ENCODE measurements at places on chromosomes 6 and 20.

DNA sequence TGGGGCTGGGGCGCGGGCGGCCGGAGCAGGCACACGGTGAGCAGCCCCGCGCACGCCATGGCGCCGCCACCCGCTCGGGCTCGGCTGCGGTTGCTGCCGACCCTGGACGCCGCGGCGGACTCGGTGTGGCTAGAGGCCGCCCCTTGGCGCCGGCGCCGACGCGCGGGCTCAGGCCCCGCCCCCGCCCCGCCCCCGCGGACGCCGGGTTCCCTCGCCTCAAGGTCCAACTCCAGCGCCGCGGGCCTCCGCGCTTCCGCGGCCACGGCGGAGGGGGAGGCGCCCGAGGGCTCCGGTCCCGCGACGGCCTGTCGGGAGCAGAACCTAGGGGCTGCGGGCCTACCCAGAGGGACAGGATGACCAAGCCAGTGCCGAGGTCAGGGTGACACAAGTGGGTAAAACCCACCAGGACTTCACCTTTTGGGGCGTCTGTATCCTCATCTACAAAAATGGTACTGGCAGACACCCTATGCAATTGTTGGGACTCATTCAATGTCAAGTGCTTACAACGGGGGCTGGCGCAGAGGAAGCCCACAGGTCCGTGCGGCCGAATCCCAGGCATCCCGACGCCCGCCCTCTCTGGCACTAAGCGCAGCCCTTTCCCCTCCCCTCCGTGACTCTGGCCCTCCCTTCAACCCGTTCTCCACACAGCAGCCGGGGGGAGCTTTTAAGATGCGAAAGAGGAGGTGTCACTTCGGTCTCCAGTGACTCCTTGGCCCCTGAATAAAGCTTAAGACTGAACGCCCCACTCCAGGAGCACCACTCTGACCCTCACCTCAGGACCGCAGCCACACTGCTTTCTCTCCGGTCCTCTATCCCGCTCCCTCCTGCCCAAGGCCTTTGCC, at the start of gene NECAB3:
TSS of gene NECAB3 (minus strand) at position 135 of the 842 bp plus-strand sequence. CDS start at position 59, 76 bp downstream.
- peak; percentile 59 for DNase-seq

DNA sequence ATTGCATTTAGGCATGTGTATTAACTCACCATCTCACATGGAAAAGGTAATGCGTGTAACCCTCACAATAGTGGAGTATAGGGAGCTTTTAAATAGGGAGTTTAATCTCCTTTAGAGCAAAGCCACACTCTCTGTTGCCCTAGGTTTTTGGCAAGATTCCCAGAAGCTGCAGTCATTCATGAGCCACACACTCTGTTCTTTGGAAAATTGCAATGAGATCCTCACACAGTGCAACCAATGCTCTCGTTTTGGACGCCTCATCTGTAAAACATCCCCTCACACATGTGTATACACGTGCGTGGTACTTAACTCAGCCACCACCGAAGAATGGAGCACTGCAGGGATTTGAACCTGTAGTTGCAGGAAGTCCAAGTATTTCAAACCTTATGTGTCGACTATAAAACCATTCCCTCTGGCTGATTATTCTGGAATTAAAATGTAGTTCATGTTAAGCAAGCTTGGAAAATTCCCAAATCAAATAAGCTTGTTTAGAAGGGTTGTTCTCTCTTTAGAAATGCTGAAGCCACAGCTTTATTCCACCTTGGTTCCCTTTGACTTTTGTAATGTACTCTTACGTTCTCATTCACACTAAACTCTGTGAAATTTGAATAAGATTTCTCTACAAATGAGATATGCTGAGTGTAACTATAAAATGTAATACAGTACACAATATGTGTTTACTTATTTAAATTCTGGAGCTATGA, 489.8 kb upstream of the MANEA start:
- DNase-seq: no peak

GRCh38 chr6:156868385-156868784, 91.2 kb downstream of the ARID1B start:
- DNase-seq: no peak

GRCh38 chr6:22512686-22513427, 56.5 kb upstream of the HDGFL1 start:
- DNase-seq: no peak

GRCh38 chr20:35490736-35491181, 35.4 kb downstream of the CEP250 start:
- peak; percentile 83 for DNase-seq

GRCh38 chr6:147958683-147959082, 384.0 kb upstream of the SASH1 start:
- no peak for DNase-seq

DNA sequence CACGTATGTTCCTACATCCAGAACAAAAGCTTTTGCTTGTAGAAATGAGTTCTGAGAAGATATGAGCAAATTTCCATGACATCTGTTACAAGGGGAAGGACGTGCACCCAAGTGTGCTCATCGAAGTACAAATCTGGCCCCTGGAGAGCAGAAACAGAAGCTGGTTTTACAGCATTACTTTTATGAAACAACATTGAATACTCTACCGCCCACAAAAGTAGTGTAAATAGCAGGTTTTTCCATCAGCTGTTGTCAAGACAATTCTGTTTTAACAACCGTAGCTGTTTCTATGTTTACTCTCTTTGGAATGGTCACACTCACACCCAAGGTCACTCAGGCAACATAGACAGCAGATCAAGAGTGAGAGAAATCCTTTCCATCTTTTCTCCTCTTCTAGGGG, 114.2 kb upstream of the SSTR4 start:
- DNase-seq: no peak

DNA sequence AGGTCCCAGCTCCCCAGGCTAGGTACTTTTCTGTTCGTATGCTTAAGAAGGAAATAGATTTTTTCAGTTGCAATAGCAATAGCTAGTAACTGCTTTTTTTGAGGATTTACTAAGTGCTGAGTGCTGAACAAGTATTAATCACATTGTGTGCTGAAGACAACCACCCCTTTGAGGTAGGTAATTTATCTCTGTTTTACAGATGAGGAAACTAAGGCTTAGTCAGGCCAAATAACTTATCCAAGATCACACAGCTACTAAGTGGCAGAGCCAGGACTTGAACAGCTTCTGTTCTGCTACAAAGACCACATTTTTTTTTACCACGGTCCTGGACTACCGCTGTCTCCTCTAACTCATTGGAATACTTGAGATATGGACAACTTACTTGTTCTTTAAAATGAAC, 39.8 kb downstream of the LRRN4 start:
- DNase-seq: no peak

GRCh38 chr6:106530502-106530901, 98.8 kb downstream of the RTN4IP1 start:
- no peak for DNase-seq

GRCh38 chr6:81130061-81130460, 622.4 kb downstream of the TENT5A start:
- no peak for DNase-seq

GRCh38 chr20:57878786-57879424, 169.1 kb upstream of the PMEPA1 start:
- no peak for DNase-seq

GRCh38 chr20:49685809-49686208, 27.9 kb downstream of the B4GALT5 start:
- no peak for DNase-seq

- DNase-seq: no peak
Measured at GRCh38 chr20:21127201-21127981, 1.5 kb downstream of the KIZ start.

DNA sequence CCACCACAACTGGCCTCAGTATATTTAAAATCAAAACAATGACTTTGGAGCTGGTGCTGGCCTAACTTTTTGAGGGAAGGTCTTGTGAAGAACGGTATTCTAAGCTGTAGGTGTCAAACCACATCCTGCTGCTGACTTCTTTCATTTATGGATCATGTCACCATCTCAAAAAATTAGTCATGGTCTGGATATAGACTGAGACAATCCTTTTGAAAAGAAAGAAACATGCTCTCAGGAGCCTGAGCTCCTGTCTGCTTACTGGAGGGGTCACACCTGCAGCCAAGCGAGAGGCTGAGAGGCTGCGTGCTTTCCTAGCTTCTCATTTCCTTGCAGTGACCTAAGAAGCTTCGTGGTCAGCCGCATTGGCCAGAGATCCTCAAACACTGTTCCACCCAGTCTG, 55.2 kb downstream of the TIAM2 start:
- DNase-seq: peak; percentile 55

GRCh38 chr6:42877695-42878094, 1.7 kb upstream of the RPL7L1 start:
- no peak for DNase-seq

- no peak for DNase-seq
Measured at GRCh38 chr6:31143148-31143547, 4.3 kb upstream of the PSORS1C2 start.

DNA sequence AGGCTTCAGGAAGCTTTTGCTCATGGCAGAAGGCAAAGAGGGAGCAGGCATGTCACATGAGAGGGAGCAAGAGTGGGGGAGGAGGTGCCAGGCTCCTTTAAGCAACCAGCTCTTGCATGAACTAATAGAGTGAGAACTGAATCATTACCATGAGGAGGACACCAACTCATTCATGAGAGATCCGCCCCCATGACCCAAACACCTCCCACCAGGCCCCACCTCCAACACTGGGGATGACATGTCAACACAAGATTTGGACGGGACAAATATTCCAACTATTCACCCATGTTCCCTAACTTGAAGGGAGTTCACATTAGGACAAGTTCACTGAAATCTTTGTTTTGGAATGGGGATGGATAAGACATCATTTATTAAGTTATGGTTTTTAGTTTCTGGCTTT, 155.2 kb upstream of the ESR1 start:
- no peak for DNase-seq

All from activated CD4-positive, alpha-beta T cell treated with anti-CD3 and anti-CD28 coated beads, Interleukin-2, amount 10 ng/mL, durations not matched to agents 7 days and 5 days (primary cell).